ENCODE measurements at places on chromosomes 5 and 9. TPM values are rescaled to one million over a fixed set of nuclear protein-coding genes. Genes with fewer than 3 reads are reported as not detected.
A peak's percentile ranks its signal among the peaks of the same experiment; 100 is the strongest.

GRCh38 chr5:124104821-124105220, 592.8 kb downstream of the CSNK1G3 start:
- no peak for DNase-seq

DNA sequence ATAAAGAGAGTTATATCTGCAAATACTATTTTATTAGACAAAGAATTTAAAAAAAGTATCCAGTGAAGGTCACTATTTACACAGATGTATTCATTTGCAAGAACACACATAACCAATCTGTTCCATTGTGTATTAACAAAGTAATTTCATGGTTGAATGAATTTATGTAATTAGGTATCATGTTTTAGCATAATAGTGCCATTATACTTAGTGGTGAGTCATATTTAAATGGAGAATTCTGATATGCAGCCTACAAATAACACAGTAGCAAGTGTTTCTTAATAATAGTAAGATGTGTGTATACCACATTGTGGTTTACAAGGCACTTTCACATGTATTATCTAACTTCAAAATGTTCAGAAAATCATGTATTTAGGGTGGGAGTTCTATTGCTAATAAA, 1028.5 kb upstream of the ACO1 start:
- no peak for DNase-seq

The GNA14 gene
- total RNA-seq, result 0.23 TPM

The ANGPTL2 gene
- 18.6 TPM for total RNA-seq

GRCh38 chr9:98087420-98088354, 31.2 kb downstream of the NANS start:
- no peak for DNase-seq

The GIN1 gene
- 22.5 TPM for total RNA-seq

- DNase-seq, result no peak
Observed at GRCh38 chr5:132266836-132267160, 9.3 kb downstream of the PDLIM4 start.

The TMOD1 gene
- 3.9 TPM for total RNA-seq

The EGR1 gene
- total RNA-seq, result 11.5 TPM

DNA sequence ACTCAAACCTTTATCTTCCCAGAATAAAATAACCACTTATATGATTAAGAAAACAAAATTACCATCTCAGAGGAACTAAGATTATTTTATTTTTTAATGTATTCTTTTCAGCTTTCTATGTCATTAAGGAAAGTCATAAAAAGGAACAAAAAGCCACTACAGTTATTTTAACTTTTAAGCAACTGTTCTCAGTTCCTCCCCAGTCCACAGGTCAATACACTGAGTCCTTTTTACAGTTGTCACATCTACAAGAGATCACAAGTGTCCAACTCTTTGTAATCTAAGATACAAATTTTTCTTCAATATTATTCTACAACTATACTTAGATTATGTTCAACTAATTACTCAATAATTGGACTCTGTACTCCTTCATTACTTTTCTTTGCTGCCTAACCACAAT, 782.8 kb upstream of the ACO1 start:
- DNase-seq, result no peak

The TMEM215 gene
- total RNA-seq, result 0.33 TPM

The INSL4 gene
- total RNA-seq, result not detected

DNA sequence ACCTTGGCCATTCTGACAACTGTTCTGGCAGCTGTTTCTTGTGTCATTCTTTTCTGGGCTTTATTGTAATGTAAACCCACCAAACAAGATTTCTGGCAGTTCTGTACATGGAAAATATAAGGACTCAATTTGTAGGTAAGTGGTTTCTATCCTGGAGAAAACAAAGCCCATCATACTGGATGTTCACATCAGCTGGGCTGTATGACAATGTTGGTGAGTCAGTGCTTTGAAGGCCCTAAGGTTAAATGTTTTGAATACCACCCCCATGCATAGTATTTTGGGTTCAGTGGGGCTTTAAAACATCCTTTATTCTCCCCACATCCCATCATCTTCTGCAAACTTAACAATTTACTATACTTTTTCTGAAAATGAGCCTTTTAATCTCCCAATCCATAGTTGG, 52.5 kb downstream of the SH3GL2 start:
- DNase-seq, result no peak

The FBXL7 gene
- total RNA-seq, result 0.92 TPM

GRCh38 chr5:158695595-158696330, 404.0 kb downstream of the EBF1 start:
- peak; percentile 80 for DNase-seq

- no peak for DNase-seq
Observed at GRCh38 chr5:10505517-10506095, 58.3 kb upstream of the ANKRD33B start.

The GALT gene
- 8.2 TPM for total RNA-seq

GRCh38 chr5:115788440-115788839, 28.0 kb downstream of the CDO1 start:
- no peak for DNase-seq

DNA sequence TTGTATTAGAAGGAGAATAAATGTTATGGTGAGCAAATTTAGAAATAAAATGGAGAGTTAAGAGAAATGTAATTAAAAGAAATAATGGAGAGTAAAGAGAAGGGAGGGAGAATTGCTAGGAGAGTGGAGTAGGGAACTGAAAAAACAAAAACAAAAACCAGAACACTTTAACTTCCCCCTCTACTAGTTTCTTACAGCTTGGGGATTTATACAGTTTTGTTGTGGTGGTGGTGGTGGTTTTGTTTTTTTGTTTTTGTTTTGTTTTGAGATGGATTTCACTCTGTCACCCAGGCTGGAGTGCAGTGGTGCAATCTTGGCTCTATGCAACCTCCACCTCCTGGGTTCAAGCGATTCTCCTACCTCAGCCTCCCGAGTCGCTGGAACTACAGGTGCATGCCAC, 322.4 kb downstream of the TMEM167A start:
- no peak for DNase-seq

- DNase-seq, result peak; percentile 22
Observed at GRCh38 chr9:3136686-3137346, 292.9 kb upstream of the PUM3 start.

The GPSM1 gene
- 23.4 TPM for total RNA-seq

DNA sequence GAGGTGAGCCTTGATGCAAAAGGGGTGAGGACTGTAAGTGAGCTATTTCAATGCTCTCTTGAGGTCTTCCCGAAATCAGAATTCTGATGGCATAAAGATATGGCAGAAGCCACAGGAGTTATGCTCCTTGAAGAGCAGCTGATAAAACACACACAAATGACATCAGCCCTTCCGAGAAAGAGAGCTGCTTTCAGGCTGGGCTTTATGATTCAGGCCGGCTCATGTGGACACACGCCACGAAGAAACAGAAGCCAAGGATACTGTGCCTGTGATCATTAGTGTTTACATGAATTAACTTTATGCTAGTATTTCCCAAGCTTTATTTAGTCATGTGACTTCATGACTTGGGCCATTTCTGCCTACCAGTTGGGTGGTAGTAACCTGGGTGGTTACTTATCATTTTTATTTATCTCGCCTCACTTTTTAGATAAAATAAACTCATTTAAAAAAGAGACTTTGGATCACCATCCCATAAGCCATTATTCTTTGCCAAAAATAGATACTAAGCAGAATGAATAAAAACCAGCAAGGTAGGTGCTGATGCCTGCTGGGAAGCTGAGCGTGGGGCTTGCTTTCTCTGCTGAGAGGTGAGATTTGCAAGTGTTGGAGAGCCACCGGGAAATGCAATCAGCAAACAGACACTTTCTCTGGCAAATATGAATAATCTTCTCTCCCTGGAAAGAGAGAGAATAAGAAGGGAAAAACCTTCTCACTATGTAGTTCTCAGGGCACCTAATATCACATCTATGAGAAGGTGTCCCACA, 73.0 kb upstream of the SLC25A51 start:
- DNase-seq, result peak; percentile 83

The ZNG1F gene
- 10.7 TPM for total RNA-seq

The CSF1R gene
- not detected for total RNA-seq

DNA sequence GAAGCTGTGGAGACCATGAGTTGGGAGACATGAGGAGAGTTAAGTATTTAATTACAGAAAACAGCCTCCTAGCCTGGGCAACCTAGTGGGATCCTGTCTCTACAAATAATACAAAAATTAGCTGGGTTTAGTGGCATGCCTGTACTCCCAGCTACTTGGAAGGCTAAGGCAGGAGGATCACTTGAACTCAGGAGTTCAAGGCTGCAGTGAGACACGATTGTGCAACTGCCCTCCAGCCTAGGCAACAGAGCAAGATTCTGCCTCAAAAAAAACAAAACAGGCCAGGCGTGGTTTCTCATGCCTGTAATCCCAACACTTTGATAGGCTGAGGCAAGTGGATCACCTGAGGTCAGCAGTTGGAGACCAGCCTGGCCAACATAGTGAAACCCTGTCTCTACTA, 52.6 kb downstream of the AQP7 start:
- no peak for DNase-seq

DNA sequence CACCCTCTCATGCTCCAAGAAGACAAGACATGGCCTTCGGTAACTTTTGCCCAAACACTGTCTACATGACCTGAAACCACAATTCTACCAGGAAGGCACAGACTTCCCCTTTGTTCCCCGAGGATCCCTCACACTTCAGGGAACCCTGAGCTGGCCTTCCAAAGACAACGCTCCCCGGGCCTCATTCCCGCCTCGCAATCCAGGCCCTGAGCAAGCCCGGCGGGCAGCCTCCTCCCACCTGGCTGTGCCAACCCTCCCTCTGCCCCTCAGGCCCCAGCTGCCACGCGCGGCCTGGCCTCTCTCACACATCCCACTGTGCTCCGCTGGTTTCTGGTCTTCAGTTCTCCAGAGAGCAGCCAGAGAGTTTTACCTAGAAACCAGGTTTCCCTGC, 7.3 kb downstream of the QSOX2 start:
- no peak for DNase-seq

- DNase-seq, result no peak
Observed at GRCh38 chr5:120886351-120886860, 422.3 kb downstream of the PRR16 start.

GRCh38 chr9:2336055-2336454, 285.5 kb upstream of the VLDLR start:
- peak; percentile 41 for DNase-seq

The SEMA6A gene
- 4.9 TPM for total RNA-seq

The NOP16 gene
- 99.3 TPM for total RNA-seq

Data from Daoy (cell line).